ENCODE measurements at places on chromosomes 3 and 15.

GRCh38 chr15:81133782-81134461 lies at the start of gene CFAP161:
Gene CFAP161, plus strand, starts transcription at chr15:81134270. Its CDS starts 60 bp downstream, at chr15:81134330.
- DNase-seq: peak; percentile 39

- DNase-seq: no peak
These were observed 32.1 kb downstream of the KIF7 start for GRCh38 chr15:89623165-89623564.

DNA sequence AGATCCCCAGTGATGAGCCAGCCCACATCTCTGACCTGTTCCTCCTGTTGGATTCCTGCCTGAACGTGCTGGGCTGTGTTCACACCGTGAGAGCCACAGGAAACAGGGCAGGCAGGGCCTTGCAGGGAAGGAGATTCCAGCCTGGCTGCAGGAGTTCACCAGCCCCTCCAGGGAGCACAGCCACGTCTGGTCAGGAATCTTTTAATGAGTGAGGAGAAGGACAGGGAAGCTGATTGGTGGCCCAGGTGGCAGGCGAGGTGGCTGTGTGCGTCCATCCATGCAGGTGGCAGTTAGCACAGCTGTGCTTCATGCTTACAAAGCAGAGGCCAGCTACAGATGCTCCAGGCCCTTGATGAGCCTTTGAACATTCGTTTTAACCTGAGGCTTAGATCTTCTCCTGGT lies 10.5 kb downstream of the LRRK1 start:
- no peak for DNase-seq

- DNase-seq: no peak
These were observed 166.4 kb upstream of the EOMES start for GRCh38 chr3:27888562-27888961.

DNA sequence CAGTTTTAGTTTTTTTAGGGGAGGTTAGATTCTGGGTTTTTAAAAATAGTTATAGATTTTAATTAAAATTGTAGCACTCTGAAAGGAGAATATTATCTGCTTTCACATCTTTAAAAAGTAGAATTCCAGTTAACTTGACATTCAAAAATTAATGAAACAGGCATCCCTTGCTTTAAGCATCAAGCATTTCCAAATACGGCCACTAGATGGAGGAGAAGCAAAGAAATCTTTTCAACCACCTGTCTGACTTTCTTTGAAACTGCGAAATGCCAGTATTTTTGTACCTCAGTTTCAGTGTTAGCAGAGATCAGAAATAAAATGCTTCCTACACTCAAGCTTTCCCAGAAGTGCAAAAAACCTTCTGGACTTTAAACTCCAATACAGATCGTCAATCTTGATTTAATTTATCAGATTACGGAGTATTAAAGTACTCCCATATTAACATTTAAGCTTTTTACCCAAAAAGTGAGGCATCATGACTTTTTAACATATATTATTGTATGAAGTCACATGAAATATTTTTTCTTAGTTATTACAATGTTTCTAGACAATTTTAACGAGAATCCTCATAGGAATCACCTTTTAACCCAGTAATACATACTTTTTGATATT lies 153.3 kb downstream of the P3H2 start:
- no peak for DNase-seq

GRCh38 chr3:8778475-8778874 lies 9.1 kb upstream of the OXTR start:
- DNase-seq: no peak
